Activated naive CD4-positive, alpha-beta T cell treated with anti-CD3 and anti-CD28 coated beads, Interleukin-2, amount 50 U/mL, for 72 hours (primary cell): ENCODE measurements at places on chromosomes 7 and 10. TPM values are rescaled to one million over a fixed set of nuclear protein-coding genes. Genes with fewer than 3 reads are reported as not detected.

Gene VSTM4
- not detected for total RNA-seq

Gene RHOBTB1
- 0.08 TPM for total RNA-seq

Gene ASZ1
- not detected for total RNA-seq

Gene FAM131B
- total RNA-seq = 2.1 TPM

Gene LRIT1
- total RNA-seq = not detected

Gene SDHAF3
- total RNA-seq = 28.8 TPM

Gene GALNT17
- total RNA-seq = not detected

Gene NRBF2
- total RNA-seq = 21.1 TPM

Gene ABCA13
- total RNA-seq = not detected

Gene TMEM176A
- not detected for total RNA-seq

Gene MYH16
- total RNA-seq = 0.11 TPM

Gene VPS37D
- 0.95 TPM for total RNA-seq

Gene MRLN
- total RNA-seq = not detected

Gene ZNF438
- total RNA-seq = 3.7 TPM

Gene LIPM
- not detected for total RNA-seq

Gene SFXN2
- 16.5 TPM for total RNA-seq

Gene SLC26A5
- not detected for total RNA-seq

Gene TFPI2
- total RNA-seq = 0.82 TPM

Gene PNLIPRP2
- not detected for total RNA-seq

Gene MKLN1
- 54.2 TPM for total RNA-seq

Gene LRRC18
- not detected for total RNA-seq

Gene DLX5
- total RNA-seq = not detected

Gene SPDYE9
- total RNA-seq = not detected

Gene ITGB8
- total RNA-seq = 0.02 TPM

Gene ST8SIA6
- total RNA-seq = not detected

Gene RAMP3
- total RNA-seq = not detected

Gene C10orf62
- total RNA-seq = not detected

Gene SH3PXD2A
- 13.7 TPM for total RNA-seq

Gene NUDT13
- 0.18 TPM for total RNA-seq

Gene THSD7A
- 0.02 TPM for total RNA-seq

Gene CLCN1
- 0.12 TPM for total RNA-seq

Gene C7orf33
- total RNA-seq = not detected

Gene GPR141
- total RNA-seq = not detected

Gene VPS26A
- total RNA-seq = 33.5 TPM

Gene TMEM130
- not detected for total RNA-seq

Gene MACROH2A2
- total RNA-seq = 6.3 TPM

Gene SEMA3D
- not detected for total RNA-seq

Gene RBM20
- 0.06 TPM for total RNA-seq

Gene HOXA5
- total RNA-seq = not detected

Gene OR2A1
- not detected for total RNA-seq

Gene LRRC17
- total RNA-seq = not detected

Gene PHKG1
- 4.1 TPM for total RNA-seq

Gene AQP1
- not detected for total RNA-seq

Gene SLC18A3
- total RNA-seq = not detected

Gene LDB3
- 0.16 TPM for total RNA-seq

Gene SPDYE16
- 0.10 TPM for total RNA-seq

Gene ACSL5
- total RNA-seq = 29.4 TPM

Gene NEUROD6
- total RNA-seq = not detected

Gene NME8
- not detected for total RNA-seq

Gene ANKMY2
- 12.0 TPM for total RNA-seq

Gene HABP2
- not detected for total RNA-seq

Gene SLC39A12
- not detected for total RNA-seq
